ENCODE measurements at places on chromosomes 6 and 20. TPM values are rescaled to one million over a fixed set of nuclear protein-coding genes. Genes with fewer than 3 reads are reported as not detected.

DNA sequence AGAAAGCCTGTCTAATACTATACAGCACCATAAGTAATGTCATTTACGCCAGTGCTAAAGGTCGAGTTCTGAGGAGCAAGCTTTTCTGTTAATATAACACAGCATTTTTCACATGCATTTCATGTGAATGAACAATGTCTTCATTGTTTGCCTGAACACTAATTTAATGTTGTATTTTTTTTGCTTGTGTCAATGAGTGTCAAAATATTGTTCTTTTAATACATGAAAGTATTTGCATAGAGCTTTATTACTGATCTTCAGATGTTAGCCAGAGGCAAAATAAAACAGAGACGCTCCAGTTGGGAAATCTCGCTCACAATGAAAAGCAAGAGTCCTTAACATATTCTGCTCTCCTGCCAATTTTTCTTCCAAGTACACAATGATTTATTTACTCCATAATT is 151.8 kb downstream of the FOXC1 start:
- no peak for DNase-seq
- no peaks in the 10 kb centered on the region for H3K36me3 ChIP-seq
- no peaks in the 10 kb centered on the region for H3K27me3 ChIP-seq
- H3K4me3 ChIP-seq: no peak overlapping the region
- H3K4me1 ChIP-seq: no peaks in the 10 kb centered on the region

GRCh38 chr6:160678744-160679401 is 14.8 kb upstream of the LPA start:
- no peak for DNase-seq
- H3K27me3 ChIP-seq: no peaks in the 10 kb centered on the region
- H3K4me1 ChIP-seq: no peaks in the 10 kb centered on the region
- no peak overlapping the region for H3K27ac ChIP-seq
- no peak overlapping the region for H3K4me3 ChIP-seq
- H3K36me3 ChIP-seq: no peaks in the 10 kb centered on the region

SPATS1 gene
- total RNA-seq: not detected

PCK1 gene
- total RNA-seq: not detected

DNA sequence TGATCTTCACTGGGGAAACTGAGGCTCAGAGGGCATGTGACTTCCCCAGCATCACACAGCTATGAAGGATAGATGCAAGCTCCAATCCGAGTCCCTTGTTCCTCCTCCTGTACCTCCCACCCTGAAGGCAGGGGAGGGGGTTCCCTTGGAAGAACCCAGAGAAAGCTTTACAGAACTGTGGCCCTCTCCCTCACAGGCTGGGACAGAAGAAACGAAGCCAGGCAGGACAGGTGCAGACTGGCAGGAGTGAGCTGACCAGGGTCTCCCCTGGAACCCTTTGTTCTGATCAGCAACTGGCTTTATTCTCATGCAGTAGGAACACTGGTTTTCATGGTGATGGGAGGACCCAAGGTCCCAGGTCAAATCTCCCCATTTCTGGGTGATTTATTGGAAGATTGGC is 90.2 kb downstream of the TMEM242 start:
- H3K27ac ChIP-seq: no peak overlapping the region
- DNase-seq: no peak
- no peaks in the 10 kb centered on the region for H3K36me3 ChIP-seq
- no peaks in the 10 kb centered on the region for H3K27me3 ChIP-seq
